CD4-positive, alpha-beta T cell (primary cell): ENCODE measurements at places on chromosomes 16 and 17.

DNA sequence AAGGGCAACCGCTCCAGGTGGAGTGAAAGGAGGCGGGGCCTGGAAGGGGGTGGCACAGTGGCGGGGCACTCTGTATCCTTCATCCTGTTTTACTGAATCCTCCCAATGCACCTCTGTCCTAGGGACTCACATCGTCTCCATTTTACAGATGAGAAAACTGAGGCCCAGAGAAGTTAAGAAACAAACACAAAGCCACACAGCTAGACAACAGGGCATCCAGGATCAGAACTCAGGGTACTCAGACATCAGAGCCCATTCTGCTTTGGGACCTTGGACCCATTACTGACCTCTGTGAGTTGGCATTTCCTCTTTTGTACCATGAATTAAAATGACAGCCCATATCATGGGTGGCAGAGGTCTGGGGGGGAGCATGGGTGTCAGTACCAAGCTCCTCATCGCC is 129.2 kb downstream of the CPPED1 start:
- no peak for DNase-seq

- DNase-seq = no peak
Observed at GRCh38 chr17:48646183-48647102, 20.3 kb upstream of the HOXB9 start.

GRCh38 chr17:30091771-30092170 is 24.8 kb upstream of the NSRP1 start:
- DNase-seq = no peak

GRCh38 chr16:11245988-11246387 is 10.0 kb downstream of the SOCS1 start:
- DNase-seq = no peak

DNA sequence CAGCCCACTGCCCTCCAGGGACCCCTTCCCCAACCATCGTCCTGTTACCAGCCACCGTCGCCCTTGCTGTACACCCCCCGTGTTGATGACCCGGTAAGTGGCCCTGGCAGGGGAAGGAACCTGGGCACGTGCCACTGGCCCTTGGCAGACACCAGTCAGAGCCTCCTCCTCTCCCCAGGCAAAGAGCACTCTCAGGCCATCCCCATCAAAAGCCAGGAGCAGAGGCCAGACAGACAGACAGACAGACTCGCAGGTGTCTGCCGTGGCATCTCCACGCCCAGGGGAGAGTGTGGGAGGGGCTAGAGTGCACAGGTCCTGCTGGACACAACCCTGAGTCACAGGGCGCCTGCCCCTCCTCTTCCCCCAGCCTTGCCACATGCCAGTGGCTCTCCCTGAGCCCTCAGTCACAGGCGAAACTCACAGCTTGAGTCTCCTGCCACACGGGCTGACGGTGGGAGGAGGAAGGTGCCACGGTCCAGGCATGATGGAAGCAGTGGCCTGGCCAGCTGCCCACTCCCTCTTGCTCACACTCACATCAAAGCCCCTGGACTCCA is 7.8 kb downstream of the CLCN7 start:
- DNase-seq = no peak

DNA sequence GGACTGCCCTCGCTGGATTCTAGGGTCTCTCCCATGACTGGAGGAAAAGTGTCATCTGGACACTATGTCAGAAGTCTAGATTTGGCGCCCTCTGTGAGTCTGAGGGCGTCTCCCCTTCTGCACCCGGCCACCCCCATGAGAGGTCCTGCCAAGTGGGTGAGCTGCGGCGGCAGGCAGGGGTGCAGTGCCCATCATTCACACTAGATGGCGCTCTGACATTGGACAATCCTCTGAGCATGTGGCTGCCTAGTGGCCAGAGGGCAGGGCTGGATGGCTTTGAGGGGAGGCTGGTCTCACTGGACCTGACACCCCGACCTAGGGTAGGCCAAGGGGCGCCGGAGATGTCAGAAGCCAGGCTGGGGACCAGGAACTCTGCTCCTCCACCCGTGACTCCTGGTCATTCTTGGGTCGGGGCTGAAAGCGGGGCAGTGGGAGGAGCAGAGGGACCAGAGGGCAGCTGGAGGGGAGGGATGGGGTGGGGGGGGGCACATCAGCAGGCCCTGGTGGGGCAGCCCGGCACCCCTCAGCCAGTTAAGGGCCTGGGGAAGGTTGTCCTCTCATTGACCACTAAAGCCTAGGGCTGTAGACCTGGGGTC is 28.0 kb downstream of the MRM1 start:
- DNase-seq = peak; percentile 86

DNA sequence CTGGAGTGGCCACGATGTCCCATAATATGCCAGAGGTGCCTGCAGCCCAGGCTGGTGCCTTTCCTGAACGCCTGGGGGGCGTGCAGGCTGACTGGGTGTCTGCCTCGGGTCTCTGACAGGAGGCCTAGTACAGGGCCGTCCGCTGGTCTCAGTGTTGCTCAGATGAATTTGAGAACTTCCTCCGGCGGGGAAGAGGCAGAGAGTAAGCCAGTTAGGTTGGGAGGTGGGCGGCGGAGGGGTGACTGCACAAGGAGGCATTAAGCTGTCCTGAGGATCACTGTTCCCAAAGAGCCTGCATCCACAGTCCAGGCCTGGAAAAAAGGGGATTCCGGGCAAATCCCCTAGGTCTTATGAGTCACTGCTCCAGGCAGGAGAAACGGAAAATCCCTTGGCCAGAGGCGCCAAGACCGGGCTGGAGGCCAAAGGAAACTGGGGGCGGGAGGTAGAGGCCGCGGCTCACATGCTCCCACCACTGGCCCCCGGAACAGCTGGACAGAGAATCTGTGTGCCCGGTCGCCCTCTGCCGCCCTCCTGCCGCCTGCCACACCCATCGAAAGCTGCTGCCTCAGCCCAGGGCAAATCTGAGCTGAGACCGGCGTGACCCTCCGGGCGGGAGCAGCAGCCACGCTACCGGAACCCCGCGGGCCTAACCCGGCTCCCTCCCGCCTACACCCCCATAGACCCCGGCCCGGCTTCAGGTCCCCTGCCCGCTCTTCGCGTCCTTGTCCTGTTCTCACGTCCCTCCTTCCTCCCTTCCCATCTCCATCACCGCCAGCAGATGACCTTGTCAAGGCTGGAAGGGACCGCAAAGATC is 1.2 kb downstream of the TRIM47 start:
- peak; percentile 41 for DNase-seq
